ENCODE measurements at places on chromosomes 16 and 17.

GRCh38 chr16:77745972-77746371, 23.7 kb downstream of the NUDT7 start:
- no peak for DNase-seq

DNA sequence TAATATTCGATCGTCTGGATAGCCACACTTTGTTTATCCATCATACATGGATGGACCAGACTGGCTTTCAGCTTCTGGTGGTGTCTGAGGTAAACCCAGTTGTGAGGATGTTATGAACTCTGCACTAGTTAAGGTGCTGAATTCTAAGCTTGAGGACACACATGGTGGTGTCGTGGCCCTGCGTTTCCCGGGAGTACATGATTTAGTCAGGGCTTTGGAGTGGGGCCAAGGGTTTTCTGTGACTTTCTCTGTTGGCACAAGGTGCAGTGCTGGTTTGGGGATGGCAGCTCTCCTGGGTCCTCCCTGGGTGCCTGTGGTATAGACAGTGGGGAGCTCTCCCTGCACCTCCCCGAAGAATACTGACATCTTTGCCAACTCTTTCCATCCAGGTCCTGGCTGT, 116.6 kb downstream of the SPECC1 start:
- DNase-seq: no peak

DNA sequence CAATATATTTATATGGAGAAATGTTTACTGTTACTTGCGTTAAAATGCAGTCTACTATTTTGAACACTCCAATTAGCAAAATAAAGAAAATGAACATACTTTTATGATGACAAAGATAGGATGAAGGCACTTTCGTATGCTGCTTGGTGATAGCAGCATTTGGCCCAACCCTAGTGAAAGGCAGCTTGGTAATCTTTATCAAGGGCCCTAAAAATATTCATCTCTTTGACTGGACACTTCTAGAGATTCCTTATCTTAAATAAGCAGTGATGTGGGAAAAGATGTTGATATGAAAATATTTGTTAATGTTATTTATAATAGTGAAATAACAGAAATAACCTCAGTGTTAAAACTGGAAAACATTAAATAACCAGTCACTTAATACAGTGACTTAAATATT, 79.4 kb downstream of the NF1 start:
- no peak for DNase-seq

GRCh38 chr17:44970136-44970741, 2.1 kb upstream of the C1QL1 start:
- DNase-seq: no peak

GRCh38 chr16:84501077-84501735, 3.3 kb downstream of the MEAK7 start:
- no peak for DNase-seq

DNA sequence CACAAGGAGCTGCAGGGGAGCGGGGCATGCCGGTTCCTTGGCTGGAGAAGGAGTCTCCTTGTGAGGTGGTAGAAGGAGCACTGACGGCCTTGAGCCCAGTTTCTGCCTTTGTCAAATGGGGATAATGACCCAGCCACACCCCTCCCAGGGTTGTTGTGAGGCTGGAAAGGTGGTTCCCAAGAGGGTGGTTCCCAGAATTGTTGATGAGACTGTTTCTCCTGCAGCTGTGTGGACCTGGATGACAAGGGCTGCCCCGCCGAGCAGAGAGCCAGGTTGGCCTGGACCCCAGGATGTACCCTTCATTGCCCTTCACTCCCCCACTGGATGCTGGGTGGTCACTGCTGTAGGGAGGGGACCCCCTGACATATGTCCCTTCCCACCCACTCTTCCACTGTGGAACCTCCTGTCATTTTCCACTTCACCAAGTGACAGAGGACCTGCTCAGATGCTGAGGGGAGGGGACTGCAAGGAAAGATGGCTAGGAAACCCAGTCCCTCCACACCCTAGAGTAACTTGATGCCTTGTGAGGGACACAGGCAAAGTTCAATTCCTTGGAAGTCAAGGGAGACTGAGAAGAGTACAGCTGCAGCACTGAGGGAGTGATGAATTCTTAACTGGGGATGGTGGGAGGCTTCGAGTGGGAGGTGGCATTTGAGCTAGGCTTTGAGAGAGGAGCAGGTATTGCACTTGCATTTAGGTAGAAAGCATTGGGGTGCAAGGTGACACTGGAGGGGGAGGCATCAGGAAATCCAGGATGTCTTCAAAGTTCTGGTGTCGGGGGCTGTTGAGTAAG, 10.6 kb downstream of the MIEN1 start:
- DNase-seq: no peak

- DNase-seq: no peak
These were observed 484.3 kb upstream of the EEF2KMT start for GRCh38 chr16:5581908-5582307.

DNA sequence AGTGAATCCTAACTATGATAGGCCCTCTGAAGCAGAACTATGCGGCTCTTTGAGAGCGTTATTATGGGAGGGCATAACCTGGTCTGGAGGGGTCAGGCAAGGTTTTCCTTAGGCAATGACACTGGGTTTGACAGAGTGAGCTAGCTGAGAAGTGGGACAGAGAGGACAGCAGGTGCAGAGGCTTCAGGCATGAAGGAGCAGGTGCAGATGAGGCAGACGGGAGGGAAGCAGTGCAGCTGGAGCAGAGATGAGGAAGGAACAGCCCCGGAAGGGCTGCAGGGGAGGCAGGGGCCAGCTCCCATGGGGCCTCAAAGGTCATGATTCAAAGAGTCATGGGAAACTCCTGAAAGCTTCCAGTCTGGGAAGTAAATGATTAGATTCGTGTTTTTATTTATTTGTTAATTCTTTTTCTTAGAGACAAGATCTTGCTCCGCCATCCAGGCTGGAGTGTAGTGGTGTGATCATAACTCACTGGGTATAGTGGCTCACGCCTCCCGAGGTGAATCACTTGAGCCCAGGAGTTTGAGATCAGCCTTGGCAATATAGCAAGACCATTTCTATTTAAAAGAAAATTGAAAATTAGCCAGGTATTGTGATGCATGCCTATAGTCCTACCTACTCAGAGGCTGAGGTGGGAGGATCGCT, 5.4 kb downstream of the MARCHF10 start:
- DNase-seq: no peak

DNA sequence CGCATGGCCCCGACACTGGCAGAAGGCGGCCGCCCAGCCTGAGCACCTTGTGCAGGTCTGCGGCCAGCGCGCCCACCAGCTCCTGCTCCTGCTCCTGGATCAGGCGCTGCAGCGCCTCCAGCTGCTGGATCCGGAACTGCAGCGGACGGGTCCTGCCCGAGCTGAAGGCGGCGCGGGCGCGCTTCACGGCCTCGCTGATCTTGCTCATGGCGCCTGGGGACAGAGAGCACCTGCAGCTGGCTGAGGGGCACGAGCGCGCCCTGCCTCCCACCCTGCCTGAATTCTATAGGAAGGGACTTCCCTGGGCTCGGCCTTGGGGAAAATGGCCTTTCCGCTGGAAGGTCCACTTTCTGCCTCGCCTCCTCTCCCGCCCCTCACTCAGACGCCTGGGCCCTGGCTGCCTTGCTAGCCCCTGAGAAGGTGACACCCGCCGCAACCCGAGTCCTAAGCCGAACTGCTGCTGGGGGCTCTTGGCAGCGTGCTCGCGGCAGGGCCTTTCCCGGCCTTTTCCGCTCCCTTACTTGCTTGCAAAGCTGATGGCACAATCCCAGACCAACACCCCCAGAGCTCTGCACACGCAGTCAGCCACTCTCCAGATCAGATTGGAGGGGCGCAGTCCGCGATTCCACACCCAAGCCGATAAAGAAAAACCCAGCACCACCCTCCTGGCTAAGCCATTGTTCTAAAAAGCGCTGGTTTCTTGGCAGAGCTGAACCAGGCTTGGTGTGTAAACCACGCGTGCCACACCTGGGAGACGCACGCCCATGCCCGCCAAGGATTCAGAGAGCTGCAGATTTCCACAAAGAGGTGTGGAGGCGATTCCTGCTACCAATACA, 3.0 kb downstream of the ALDH3A1 start:
- DNase-seq: no peak

- no peak for DNase-seq
These were observed 44.1 kb upstream of the CACNG4 start for GRCh38 chr17:66920435-66920834.

DNA sequence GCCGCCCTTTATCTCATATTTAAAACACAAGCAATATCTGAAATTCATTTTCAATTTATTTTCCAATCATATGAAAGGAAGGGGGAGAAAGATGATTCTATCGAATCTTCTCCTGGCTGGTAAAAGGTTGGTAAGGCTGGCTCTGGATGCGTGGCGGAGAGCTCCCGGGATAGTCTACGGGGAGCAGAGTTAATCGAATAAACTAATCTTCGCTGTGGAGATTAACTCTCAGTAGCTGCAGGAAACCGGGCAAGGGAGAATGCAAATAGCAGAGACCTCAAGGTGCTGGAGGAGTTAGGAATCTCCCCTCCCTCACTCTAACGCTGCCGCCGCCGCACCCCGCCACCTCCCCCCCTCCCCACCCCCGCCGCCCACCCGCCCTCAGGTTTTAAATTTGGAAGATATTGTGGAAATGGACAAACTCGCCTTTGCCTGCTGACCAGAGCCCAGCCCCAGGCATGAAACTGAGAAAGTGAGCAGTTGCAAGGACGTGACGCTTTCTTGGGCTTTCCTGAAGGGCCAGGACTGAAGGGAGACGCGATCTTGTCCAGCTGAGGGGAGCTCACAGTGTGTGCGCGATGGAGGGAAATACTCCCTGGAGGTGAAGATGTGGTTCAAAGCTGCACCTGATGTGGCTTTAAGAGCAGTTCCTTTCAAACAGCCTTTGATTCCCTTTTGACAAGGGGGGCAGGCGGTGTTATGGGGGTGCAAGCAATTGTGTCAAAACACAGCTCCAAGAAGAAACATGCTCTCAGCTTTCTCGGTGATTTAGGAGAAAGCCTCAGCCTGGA, 308.2 kb upstream of the IRX3 start:
- DNase-seq: no peak

GRCh38 chr16:10738231-10739077, 5.2 kb upstream of the NUBP1 start:
- peak; percentile 77 for DNase-seq

GRCh38 chr17:61312406-61313295, 87.0 kb upstream of the TBX2 start:
- no peak for DNase-seq

- DNase-seq: no peak
These were observed 11.8 kb upstream of the CLTC start for GRCh38 chr17:59607817-59608403.

DNA sequence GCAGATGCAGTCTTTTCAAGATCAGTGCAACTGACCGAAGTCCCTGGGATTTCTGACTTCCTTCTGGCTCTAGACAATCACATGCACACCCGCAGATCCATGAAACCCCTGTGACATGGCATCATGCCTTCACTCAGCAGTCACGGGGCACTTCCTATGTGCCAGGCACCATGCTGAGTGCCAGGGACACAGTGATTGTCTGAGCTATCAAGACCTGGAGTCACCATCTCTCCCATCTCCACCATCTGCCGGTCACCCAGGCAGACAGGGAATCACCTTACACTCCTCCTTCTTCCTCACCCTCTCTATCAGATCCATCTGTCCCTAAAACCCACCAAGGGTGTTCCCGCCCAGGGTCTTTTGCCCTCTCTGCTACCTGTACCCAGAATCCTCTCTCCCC, 5.3 kb downstream of the BEAN1 start:
- no peak for DNase-seq

- DNase-seq: no peak
These were observed 54.1 kb downstream of the IGF2BP1 start for GRCh38 chr17:49051269-49051668.

GRCh38 chr16:75294773-75295459, 43.5 kb upstream of the BCAR1 start:
- DNase-seq: no peak

DNA sequence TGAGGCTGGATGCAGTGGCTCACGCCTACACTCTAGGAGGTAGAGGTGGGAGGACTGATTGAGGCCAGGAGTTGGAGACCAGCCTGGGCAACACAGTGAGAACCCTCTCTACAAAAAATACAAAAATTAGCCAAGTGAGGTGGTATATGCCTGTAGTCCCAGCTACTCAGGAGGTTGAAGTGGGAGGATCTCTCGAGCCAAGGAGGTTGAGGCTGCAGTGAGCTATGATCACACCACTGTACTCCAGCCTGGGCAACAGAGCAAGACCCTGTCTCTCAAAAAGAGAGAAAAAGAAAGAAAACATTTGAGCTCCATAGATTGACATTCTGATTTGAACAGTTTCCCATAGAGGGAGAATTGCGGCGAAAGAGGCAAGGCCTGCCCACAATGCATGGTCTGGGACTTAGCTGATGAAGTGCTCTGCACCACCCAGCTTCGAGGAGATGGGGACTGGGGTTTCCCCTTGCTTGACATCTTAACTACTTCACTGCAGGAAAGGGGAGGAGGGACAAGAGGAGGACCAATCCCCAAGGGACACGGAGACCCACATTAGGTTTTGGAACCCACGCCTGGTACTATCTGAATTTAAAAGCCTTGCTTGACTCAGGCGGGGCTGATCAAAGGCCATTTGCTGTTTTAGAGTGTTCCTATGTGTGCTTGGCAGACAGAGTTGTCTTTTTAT, 21.7 kb downstream of the MSI2 start:
- DNase-seq: no peak

DNA sequence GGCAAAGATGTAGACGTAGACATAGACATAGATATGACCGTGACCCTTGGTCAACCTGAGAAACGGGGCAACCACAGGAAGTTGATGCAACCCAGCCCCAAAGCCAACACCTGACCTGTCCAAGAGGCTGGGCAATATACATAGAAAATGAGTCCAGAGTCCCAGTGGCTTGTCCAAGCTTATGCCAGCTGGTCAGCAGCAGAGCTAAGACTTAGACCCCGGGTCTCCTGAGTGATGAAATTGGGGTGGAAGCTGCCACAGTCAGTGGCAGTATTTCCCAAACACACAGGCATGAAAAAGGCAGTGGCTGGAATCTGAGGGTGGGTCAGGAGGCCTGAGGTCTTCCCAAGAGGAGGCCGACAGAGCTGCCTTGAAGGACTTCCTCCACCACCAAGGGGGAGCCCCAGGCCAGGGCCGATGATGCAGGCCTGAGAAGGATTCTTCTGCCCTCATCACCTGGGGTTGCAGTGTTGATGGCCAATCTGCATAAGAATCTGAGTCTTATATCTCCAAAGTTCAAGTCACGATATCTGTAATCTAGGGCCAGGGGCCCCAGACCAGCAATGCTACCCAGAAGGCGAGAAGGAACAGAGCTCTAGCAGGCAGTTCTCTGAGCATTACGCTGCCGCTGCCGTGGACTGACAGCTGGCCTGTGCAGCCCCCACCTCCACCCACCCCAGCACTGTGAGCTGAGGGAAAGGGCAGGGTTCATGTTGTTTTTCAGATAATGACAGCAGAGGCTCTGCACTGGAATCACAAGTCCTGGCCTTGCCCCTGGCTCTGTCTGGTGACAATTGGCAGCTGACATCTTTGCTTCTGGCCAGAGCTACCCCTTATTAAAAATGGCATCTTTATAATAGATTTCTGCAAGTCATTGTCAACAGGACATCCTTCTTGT, 72.7 kb downstream of the GNAO1 start:
- DNase-seq: no peak

- no peak for DNase-seq
These were observed 197.5 kb downstream of the HS3ST3A1 start for GRCh38 chr17:13403982-13404946.
